Astrocyte of the spinal cord (primary cell): ENCODE measurements at places on chromosomes 3 and 15.
A peak's percentile ranks its signal among the peaks of the same experiment; 100 is the strongest.

DNA sequence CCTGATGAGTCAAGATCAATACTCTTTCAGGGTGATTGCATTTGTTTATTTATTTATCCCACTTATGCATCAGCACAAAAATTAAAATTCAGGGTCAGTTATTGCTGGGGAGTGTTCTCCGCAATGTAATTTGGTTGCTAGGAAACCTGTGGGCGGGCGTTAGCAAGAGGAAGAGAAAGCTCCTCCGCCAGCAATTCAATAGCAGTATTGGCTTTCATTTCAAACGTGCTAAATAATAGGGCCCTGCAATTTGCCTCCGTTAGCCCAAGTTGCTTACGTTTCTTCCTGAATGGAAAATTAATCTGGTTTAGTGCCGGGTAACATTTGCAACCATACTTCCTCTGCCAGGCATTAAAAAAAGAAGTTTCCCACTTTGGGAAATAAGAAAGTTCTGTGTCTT lies 35.5 kb upstream of the PLCL2 start:
- peak; percentile 62 for DNase-seq

- DNase-seq, result no peak
Observed at GRCh38 chr3:149163066-149163465, 33.6 kb downstream of the HPS3 start.

GRCh38 chr3:141894524-141895176 lies 18.2 kb downstream of the ATP1B3 start:
- DNase-seq, result peak; percentile 57

DNA sequence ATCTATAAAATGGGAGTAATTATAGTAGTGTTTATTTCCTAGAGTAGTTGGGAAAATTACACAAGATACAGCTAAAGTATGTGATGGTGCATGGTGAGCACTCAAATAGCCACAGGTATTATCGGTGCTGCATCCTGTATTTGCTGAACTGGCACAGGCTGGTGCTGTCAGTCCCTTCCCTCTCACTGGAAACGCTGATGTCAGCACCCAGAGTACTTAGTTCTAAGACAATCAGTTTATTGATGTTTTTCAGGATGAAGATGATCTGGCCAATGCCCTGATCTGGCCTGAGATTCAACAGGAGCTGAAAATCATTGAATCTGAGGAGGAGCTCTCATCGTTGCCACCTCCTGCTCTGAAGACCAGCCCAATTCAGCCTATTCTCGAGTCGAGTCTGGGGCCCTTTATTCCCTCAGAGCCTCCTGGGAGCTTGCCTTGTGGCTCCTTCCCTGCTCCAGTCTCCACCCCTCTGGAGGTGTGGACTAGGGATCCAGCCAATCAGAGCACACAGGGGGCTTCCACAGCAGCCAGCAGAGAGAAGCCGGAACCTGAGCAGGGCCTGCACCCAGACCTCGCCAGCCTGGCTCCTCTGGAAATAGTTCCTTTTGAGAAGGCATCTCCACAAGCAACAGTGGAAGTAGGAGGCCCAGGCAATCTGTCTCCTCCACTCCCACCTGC lies 49.7 kb downstream of the TMEM39A start:
- no peak for DNase-seq

DNA sequence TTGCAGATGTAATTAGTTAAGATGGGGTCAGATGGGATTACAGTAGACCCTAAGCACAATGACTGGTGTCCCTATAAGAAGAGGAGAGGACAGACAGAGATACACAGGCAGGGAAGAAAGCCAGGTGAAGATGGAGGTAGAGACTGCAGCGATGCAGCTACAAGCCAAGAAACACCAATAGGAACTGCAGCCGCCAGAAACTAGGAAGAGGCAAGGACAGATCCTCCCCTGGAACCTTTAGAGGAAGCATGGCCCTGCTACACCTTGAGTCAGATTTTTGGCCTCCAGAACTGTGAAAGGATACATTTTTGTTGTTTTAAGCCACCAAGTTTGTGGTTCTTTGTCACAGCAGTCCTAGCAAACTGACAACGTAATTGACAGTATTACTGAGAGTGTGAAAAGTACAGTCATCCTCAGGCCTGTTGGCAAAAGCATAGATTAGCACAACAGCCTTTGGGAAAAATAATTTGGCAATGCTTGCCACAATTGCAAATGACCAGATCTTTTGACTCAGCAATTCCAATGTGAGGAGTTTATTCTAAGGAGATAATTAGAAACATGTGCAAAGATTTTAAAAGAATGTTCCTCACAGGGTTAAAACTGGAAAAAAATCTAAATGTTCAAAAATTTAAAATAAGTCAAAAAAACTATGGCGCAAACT lies 82.6 kb upstream of the TJP1 start:
- DNase-seq, result peak; percentile 15
